Lower lobe of right lung (tissue), 2 donors: ENCODE measurements at places on chromosomes 2 and 18. TPM values are rescaled to one million over a fixed set of nuclear protein-coding genes. Genes with fewer than 3 reads are reported as not detected.

Gene MPP4
- 0.30 TPM for total RNA-seq

Gene SERPINB12
- not detected for total RNA-seq

Gene AGXT
- not detected for total RNA-seq

Gene IL1R2
- 23.3 TPM for total RNA-seq

Gene DES
- 64.5 TPM for total RNA-seq

Gene EN1
- 0.15 TPM for total RNA-seq

Gene POTEF
- total RNA-seq: not detected

Gene SCYGR4
- not detected for total RNA-seq

Gene CCNT2
- total RNA-seq: 44.0 TPM

Gene IL36RN
- not detected for total RNA-seq

Gene ATG9A
- 45.7 TPM for total RNA-seq

Gene ABCB6
- 15.4 TPM for total RNA-seq

Gene LBH
- 137 TPM for total RNA-seq

Gene GREB1
- total RNA-seq: 2.3 TPM

Gene SLC19A3
- 40.7 TPM for total RNA-seq

Gene DHRS9
- total RNA-seq: 6.1 TPM

Gene PRSS56
- not detected for total RNA-seq

Gene IL18R1
- 27.5 TPM for total RNA-seq

Gene POTEJ
- total RNA-seq: not detected

Gene LYPD6B
- 2.0 TPM for total RNA-seq

Gene NEU2
- total RNA-seq: not detected

Gene KCNK3
- total RNA-seq: 26.8 TPM

Gene LCT
- total RNA-seq: not detected

Gene ABHD1
- total RNA-seq: 0.21 TPM

Gene LRP1B
- total RNA-seq: 0.09 TPM

Gene SERPINB7
- total RNA-seq: not detected

Gene MARCO
- 491 TPM for total RNA-seq

Gene ASB18
- total RNA-seq: not detected

Gene ANKRD30B
- not detected for total RNA-seq

Gene ERBB4
- 25.3 TPM for total RNA-seq

Gene IL37
- not detected for total RNA-seq

Gene ERCC3
- total RNA-seq: 34.7 TPM

Gene RGPD3
- 0.21 TPM for total RNA-seq

Gene RAB6D
- not detected for total RNA-seq

Gene KLHL29
- 12.9 TPM for total RNA-seq

Gene CCDC85A
- total RNA-seq: 17.0 TPM

Gene TCF23
- total RNA-seq: 1.2 TPM

Gene THUMPD2
- total RNA-seq: 10.0 TPM

Gene PREB
- 37.7 TPM for total RNA-seq

Gene ABCG5
- total RNA-seq: not detected

Gene MBP
- total RNA-seq: 90.6 TPM

Gene ACOXL
- 38.5 TPM for total RNA-seq

Gene C18orf54
- total RNA-seq: 3.9 TPM

Gene STPG4
- total RNA-seq: 0.77 TPM

Gene TFPI
- 311 TPM for total RNA-seq
